ENCODE measurements at places on chromosomes 2 and 18.

DNA sequence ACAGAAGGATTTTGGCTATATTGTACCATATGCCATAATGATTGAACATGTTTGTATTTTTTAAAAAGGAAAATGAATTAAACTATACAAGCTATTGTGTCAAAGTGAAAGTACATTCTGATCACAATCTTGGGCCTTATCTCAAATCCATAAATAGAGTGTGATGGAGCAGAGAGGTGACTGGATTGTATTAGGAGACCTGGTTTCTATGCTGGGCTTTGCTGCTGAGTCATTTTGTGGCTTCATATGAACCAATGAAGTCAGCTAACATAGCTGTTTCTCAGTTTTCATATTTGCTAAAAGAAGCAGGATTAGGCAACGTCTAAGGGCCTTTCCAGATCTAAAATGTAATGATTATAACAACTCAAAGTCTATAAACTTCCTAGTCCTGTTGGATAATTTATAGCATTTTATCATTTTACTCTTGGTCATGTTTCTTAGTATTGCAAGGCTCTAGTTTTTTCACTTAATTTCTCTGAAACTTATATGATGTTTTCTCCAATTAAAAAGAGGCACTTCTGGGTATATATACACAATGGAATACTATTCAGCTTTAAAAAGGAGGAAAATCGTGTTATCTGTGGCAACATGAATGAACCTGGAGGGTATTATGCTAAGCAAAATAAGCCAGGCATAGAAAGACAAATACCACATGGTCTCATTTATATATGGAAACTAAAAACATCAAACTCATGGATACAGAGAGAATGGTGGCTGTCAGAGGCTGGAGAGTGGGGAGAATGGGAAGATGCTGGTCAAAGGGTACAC is 112.3 kb downstream of the MEP1B start:
- DNase-seq: peak; percentile 38

DNA sequence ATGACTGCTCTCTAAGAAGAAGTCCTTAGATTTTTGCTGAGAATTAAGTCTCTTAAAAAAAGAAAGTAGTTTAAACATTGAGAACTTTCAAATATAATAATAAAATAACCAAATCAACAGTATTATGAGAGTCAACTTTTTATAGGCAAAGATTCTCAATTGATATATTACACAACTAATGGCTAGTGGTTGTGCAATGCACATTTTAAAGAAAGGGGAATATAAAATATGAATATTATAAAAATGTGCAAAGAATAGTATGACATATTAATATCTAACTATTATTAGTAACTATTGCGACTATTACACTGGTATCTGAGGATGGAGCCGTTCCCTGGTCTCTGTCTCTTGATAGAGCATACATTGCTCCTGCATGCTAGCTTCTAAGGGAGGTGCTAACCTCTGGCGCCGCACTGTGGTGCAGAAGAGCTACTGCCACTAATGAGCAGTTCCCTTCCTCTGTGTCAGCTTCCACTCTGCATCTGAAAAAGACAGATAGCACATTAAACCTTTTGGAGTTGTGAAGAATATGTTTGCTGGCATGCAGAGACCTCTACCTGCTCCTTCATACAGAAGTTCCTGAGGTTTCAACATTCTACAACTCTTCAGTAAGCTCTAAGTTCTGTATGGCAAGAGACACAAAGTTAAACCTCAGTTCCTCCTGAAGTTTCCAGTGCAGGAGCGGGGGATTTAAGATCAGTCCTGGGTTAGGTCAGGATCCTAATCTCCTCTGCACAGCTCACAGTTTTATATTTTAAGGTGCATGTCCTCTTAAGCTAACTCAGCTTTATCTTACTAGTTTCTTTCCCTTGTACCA is 3.5 kb upstream of the SLC9A2 start:
- DNase-seq: peak; percentile 50

- peak; percentile 21 for DNase-seq
Observed at GRCh38 chr2:216776066-216776850, 80.9 kb upstream of the IGFBP5 start.

DNA sequence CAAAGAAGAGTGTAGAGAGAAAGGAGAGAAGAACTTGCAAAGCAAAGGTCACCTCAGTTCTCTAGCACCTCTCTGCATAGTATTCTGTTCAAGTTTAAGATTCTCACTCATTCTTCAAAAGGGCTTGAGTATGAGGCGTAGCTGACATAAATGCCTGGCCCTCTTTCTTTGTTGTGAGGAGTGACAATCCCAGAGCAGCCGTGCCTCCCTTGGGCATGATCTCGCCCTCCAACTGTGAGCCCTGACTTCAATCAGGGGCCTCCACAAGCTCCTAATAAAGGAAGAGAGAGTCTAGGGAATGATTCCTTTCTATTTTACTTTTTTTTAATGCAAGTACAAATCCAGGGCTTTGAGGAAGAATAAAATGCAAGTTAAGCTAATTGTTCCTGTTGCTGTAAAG is 402.7 kb downstream of the LRP1B start:
- DNase-seq: no peak

DNA sequence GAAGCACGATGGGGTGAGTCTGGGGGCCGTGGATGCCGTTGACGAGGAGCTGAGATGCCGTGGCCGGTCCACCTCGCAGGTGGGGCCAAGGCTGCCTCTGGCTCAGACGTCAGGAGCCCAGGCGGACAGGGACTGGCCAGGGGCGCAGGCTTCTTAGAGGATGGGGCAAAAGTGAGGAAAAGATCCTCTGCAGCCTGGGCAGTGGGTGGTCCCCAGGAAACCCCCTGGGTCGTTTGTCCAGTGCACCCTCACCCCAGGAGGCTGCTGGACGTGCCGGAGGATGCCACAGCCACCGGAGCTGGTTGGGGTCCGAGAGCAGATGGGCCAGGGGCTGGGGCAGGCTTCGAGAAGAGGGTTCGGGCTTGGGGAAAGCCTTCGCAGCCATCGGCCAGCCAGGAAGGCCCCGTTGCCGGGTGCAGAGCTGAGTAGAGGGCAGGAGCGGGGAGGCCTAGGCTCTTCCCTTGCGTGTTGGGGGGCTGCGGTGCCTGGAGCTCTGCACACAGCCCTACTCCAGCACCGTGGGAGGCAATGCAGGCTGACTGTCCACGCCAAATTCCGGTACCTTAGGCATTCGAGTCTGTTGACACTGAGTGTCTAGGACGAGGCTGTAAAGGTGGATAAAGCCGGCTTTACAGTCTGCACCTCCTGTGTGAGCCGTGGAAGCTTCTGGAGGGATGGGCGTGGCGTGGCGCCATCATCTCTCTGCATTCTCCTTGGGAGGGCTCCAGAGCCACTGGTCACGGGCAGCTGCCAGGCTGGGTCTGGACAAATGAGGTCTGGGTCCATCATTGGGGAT is 18.8 kb downstream of the GPC1 start:
- DNase-seq: no peak

DNA sequence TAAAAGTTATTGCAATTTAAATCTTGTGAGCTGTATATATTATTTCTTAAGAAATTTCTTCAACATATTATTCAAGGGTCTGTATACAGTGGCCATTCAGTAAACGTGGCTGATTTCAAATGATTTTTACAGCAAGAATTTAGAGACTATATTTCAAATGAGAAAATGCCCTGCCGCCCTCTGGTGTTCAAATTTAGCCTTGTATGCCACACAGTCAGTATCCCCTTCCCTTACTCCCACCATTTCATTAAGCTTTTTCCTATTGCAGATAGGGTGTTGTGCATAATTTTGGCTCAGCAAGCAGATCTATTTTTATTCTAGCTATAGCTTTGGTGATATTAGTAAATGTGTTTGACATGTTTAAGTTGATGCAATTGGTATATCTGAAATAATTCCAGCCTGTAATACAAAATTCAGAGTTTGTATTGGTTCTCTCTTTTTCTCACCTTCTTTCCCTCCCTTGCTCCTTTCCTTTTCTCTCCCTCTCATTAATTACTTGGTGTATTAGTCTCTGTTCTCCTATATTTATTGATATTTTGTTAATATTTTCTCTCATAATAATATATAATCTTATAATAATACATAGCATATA is 22.8 kb upstream of the SCN7A start:
- DNase-seq: peak; percentile 52

- DNase-seq: no peak
Observed at GRCh38 chr2:230669386-230669950, 43.2 kb upstream of the CAB39 start.
